Fibroblast of skin of right quadriceps (primary cell): ENCODE measurements at places on chromosomes 4 and X.
A peak's percentile ranks its signal among the peaks of the same experiment; 100 is the strongest.

- peak; percentile 62 for DNase-seq
These were observed 337.7 kb downstream of the BMPR1B start for GRCh38 chr4:95095348-95095974.

DNA sequence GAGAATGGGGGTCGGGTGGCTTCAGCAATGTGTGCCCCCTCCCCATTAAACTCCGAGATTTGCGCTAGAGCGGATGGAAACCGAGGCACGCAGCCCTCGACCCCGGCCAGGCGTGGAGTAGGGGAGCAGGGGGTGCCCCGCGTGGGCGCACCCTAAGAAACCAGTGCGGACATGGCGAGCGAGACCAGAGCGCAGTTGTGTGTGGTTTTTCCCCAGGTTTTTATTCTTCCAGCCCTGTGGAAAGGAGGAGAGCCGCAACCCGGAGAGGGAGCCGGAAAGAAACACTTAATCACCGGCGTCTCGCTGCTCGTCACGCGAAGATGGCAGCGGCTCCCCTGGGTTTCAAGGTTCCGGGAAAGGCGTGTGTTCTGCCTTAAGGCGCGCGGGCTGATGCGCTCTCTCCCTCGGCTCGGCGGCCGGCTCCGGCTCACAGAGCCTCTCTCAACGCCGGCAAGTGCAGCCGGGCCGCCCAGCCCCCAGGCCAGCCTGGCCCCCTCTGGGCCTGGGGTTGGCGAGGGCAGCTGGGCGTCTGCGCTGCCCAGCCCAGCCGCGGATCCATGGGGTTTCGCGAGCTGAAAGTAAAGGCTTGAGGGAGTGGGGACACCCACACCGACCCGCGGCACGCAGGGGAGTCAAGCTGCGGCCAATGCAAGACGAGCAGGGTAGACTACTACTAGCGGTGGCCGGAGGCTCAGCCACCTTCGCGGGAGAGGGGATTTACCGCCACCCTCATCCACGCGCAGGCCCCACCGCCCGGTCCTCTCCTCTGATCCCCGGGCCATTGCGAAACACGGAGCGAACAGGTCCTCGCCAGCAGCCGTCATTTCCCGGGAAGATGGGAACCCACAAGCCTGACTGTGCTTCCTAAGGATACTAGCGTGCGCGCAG, 74.0 kb upstream of the BCOR start:
- peak; percentile 45 for DNase-seq

GRCh38 chrX:1391370-1391706, 575 bp downstream of the SLC25A6 start:
- DNase-seq: no peak

- DNase-seq: no peak
These were observed 22.1 kb upstream of the TRIM60 start for GRCh38 chr4:165009493-165010227.

DNA sequence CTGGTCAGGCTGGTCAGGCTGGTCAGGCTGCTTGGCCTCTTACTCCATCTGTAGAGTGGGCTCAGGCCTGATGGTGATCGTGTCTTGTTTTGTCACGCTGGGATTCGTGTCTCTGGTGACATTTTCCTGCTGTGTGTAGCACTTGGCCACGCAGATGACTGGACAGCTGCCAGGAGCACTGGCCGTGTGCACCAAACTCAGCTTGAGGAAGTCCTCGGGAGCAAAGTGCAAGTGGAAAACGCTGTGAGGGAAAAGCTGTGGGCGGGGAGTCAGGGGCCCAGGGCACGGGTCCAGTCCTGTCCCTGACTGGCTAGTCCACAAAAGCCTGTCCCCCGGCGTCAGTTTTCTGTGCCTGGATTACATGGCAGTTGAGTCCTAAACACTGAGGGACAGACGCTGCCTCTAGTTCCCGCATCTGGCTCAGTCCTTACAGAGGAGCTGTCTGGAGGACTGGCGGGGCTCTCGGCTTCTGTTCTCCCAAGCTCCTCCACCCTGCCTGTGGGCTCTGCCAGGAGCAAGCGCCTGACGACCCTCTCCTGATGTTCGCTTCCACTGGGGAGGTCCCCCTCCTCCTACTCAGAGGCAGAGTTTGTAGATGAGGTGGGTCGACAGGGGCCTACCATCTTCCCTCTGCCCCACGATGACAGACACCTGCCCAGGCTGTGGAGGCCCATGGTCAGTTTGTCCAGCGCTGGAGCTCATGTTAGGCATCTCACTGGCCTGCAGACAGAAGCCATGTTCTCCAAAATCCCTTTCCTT, 35.9 kb upstream of the GRPEL1 start:
- DNase-seq: no peak
